ENCODE measurements at places on chromosomes 16 and 17. TPM values are rescaled to one million over a fixed set of nuclear protein-coding genes. Genes with fewer than 3 reads are reported as not detected.

Gene HIGD1B
- total RNA-seq, result not detected

Gene VWA3A
- total RNA-seq, result 0.09 TPM

Gene PPP1R27
- total RNA-seq, result 0.35 TPM

Gene KRT28
- not detected for total RNA-seq

Gene KCNH4
- 0.36 TPM for total RNA-seq

Gene HOXB6
- total RNA-seq, result 4.9 TPM

Gene COQ7
- 23.4 TPM for total RNA-seq

Gene ODF4
- total RNA-seq, result not detected

Gene PHF23
- total RNA-seq, result 97.0 TPM

Gene CDH8
- total RNA-seq, result 0.32 TPM

Gene PLK1
- total RNA-seq, result 159 TPM

Gene SMARCD2
- 56.4 TPM for total RNA-seq

Gene NOD2
- total RNA-seq, result 0.02 TPM

Gene TP53TG3B
- not detected for total RNA-seq

Gene PRAC2
- not detected for total RNA-seq

Gene ABCA10
- total RNA-seq, result 0.10 TPM

Gene KRTAP4-9
- not detected for total RNA-seq

Gene STAT5A
- total RNA-seq, result 8.0 TPM

Gene MYCBPAP
- total RNA-seq, result 0.35 TPM

Gene NUFIP2
- total RNA-seq, result 59.2 TPM

Gene WNT9B
- total RNA-seq, result 0.05 TPM

Gene MYH8
- total RNA-seq, result not detected

Gene CTRB1
- not detected for total RNA-seq

Gene ABR
- total RNA-seq, result 134 TPM

Gene FOXO3B
- 4.2 TPM for total RNA-seq

Gene ORAI3
- total RNA-seq, result 10.3 TPM

Gene CIITA
- 0.07 TPM for total RNA-seq

Gene CEP295NL
- 0.32 TPM for total RNA-seq

Gene LRRC37A
- total RNA-seq, result 1.0 TPM

Gene ITGB4
- total RNA-seq, result 117 TPM

Gene SLC5A2
- total RNA-seq, result 0.23 TPM

Gene CACNG3
- total RNA-seq, result not detected

Gene NPW
- total RNA-seq, result 0.70 TPM

Gene TNS4
- total RNA-seq, result 188 TPM

Gene FOXF1
- total RNA-seq, result not detected

Gene DNAH2
- 0.05 TPM for total RNA-seq

Gene CD68
- total RNA-seq, result 27.0 TPM

Measured in A549 treated with AZD2906 at 1 μM for 4 hours (cell line).